Stimulated activated CD4-positive, alpha-beta T cell treated with anti-CD3 and anti-CD28 coated beads, Interleukin-2, amount 100 ng/mL, for 24 hours (primary cell): ENCODE measurements at places on chromosomes 7 and 10.
A peak's percentile ranks its signal among the peaks of the same experiment; 100 is the strongest.

DNA sequence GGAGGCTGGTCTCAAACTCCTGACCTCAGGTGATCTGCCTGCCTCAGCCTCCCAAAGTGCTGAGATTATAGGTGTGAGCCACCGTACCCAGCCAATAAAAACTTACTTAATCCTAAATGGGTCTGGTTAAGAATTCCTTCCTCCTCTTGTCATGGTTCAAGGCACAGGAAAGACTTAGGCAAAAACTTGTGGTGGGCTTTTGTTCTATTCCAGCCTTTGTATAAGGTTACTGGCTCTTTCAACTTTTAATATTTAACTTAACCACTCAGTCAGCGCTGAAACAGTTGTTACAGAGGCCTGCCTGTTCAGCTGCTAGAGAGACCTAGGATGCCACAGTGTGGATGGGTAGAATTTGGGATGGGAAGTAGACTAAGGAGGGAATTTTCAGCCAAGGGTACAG lies 28.1 kb upstream of the GARS1 start:
- DNase-seq: no peak

GRCh38 chr10:621981-622740 lies 67.3 kb downstream of the DIP2C start:
- no peak for DNase-seq

GRCh38 chr7:146862415-146862814 lies 745.8 kb downstream of the CNTNAP2 start:
- DNase-seq: no peak

GRCh38 chr7:140597428-140597949 lies 43.1 kb downstream of the DENND2A start:
- no peak for DNase-seq

GRCh38 chr7:41996381-41997035 lies 240.5 kb downstream of the GLI3 start:
- no peak for DNase-seq

GRCh38 chr10:24299578-24300260 lies 90.8 kb downstream of the KIAA1217 start:
- DNase-seq: no peak

- no peak for DNase-seq
These were observed 30.5 kb upstream of the VWDE start for GRCh38 chr7:12434012-12434642.

GRCh38 chr10:75408911-75409885 lies 7.6 kb upstream of the ZNF503 start:
- peak; percentile 57 for DNase-seq

DNA sequence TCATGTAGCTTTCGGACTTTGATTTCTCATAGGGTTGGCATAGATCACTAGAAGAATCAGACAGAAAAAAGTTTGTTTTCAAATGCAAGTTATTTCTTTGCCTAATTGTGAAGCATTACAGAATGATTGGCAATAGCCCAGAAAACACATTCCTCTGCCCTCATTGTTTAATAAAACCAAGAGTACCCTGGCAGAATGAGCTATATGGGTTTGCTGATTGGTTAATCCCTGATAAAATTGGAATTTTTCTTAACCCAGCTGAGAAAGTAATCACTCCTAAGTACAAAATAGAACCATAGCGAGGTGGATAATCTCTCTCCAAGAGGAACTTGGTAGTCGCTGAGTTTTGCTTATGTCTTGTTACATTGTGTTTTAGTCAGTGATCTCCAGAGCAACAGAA lies 30.9 kb upstream of the CREB5 start:
- no peak for DNase-seq

GRCh38 chr10:102819054-102819453 lies 18.2 kb downstream of the CYP17A1 start:
- DNase-seq: no peak

DNA sequence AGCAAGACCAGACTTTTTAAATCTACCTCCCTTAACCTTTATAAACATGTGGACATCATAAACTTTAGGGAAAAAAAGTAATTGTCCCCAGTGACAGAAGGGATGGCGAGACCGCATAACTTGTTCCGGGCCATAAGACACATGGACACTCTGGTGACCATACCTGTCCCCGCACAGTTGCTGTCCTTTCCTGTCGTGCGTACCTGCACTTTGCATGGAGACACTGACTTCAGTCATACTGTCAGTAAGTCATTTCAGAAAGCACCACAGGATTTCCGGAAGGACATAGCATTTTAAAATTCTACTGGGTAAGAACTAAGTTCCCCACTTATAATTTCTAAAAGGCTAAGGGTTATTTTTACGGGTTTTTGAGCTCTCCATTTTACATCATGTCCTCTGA lies 120.9 kb downstream of the CREB5 start:
- no peak for DNase-seq

DNA sequence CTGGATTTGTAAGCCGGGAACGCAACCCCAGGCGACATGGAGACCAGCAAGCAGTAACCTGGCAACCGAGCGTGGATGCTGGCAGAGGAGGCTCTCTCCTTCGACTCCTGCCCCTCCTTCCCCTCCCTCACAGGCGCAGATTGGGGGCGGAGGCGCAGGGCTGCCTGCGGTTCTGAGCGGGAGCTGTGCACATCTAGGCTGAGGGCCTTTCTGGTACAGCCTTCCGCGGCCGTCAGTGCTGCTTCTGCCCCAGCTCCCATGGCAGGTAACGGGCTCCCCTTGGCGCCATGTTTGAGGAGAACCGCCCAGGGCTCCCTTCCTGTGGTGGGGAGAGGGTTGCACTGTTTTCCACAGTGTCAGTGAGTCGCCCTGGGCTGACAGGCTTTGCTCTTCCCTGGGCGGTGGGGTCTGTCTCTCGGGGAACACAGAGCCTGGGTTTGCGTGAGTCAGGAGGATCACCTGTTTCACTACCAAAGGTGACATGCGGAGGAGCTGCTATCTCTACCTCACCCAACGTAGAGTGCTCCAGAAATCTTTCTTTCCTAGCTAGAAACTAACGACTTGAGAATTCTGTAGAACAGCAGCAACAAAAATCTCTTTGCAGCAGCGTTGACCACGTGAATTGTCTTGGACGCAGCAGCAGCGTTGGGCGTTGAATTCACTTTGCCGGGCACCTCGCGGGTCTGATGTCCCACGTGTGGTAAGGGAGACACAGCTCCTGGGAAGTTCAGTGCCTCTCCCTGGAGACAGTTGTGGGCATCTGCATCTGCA lies 154.8 kb upstream of the COBL start:
- DNase-seq: no peak

DNA sequence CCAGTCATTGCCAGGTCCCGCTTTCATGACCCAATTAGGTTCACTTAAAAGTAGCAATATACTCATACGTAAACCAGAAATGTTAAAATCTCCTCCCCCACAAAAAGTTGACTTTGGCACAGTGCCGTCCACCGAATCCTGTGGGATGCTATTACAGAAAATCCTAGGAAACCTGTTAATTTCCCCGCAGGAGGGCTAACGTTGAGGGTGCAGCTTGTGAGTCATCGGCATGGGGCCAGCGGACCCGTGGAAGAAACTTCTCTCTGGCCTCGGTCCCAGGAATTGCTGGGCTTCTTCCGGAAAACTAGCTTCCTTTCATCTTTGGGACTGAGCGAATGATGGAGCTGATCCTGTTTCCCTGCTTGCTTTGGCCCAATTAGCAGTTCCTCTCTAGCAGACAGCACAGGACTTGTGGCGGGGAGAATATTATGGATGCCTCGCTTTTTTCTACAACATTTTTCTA lies 13.5 kb downstream of the CRYGN start:
- DNase-seq: no peak

DNA sequence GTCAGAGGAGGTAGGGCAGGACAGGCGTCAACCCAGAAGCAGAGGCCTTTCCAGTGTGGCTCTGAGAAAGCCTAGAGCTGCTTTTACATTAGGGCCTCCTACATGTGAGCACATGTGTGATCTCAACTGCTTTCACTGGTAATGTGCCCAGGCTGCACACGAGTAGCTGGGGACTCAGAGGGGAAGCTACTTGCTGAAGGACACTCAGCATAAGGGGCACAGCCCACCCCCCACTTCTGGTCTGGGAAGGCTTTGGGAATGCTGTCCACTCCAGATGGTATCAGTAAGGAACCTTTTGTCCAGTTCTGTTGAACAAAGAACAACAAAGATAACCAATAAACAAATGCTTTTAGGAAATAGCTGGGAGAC lies 18.9 kb downstream of the PRF1 start:
- DNase-seq: no peak

DNA sequence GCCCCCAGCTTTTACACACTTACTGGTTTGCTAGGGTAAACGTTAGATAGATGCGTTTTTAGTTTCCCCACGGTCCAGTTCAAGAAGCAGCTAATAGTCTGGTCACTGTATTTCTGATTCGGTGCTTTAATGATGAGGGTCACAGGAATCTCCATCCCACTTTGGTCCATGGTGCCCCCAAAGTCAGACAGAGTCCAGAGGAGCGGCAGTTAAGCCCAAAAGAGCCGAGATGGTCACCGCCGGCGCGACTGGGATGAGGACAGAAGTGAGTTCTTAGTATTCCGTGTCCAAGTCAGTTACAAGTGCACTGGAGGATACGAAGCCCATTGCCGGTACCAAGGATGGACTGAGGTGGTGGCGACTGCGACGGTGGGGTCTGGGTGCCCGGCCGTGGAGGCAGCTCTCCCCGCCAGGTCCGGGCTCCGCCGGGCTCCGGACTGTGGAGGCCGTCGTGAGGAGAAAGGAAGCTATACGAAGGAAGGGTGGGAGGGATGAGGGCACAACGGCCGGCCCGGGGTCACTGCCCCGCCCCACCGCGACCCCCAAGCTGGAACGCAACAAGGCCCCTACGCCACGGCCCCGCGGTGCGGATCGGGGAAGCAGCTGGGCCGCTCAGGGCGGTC lies 663 bp downstream of the HERPUD2 start:
- no peak for DNase-seq

GRCh38 chr10:97564776-97565175 lies 7.8 kb upstream of the ANKRD2 start:
- DNase-seq: no peak

- no peak for DNase-seq
These were observed 34.8 kb downstream of the CUBN start for GRCh38 chr10:17094844-17095243.

- DNase-seq: no peak
These were observed 222.6 kb upstream of the NFE2L3 start for GRCh38 chr7:25929448-25929847.

DNA sequence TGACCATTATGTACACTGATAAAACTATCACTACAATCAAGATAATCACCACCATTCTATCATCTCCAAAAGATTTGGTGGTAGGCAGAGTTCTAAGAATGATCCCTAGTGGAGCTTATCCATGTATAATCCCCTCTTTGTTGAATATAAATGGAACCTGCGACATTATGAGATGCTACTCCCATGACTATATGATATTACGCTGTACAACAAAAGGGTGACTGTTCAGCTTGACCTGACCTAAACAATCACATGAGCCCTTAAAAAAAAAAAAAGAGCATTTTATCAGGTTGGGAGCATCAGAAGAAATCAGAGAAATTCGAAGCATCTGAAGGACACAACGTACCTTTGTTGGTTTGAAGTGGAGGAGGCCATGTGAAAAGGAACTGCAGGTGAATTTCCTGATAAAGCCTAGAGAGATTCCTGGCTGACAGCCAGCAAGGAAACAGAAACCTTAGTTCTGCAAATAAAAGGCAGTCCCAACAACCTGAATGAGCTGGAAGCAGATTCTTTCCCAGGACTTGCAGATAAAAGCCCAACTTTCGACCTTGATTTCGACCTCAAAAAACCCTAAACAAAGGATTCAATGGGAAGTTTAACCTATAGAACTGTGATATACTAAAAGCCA lies 270.7 kb downstream of the ADRA2A start:
- no peak for DNase-seq

DNA sequence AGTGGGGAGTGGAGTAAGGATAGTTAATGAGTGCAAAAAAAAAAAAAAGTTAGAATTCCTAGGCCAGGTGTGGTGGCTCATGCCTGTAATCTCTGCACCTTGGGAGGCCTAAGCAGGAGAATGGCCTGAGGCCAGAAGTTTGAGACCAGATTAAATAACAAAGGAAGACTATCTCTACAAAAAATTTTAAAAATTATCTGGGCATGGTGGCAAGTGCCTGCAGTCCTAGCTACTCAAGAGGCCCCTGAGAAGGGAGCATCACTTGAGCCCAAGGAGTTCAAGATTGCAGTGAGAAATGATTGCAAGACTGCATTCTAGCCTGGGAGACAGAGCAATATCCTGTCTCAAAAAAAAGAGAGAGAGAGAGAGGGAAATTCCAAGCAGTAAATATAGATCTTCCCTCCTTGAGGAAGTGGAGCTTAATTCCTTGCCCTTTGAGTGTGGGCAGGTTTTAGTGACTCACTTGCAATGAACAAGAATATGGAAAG lies 19.5 kb upstream of the CSTF2T start:
- DNase-seq: no peak
